ENCODE measurements at places on chromosomes 1 and 21. TPM values are rescaled to one million over a fixed set of nuclear protein-coding genes. Genes with fewer than 3 reads are reported as not detected.

- DNase-seq, result peak; percentile 86
Observed at GRCh38 chr1:8373581-8374241, 55.8 kb downstream of the SLC45A1 start.

GRCh38 chr1:236451796-236452373, 57.8 kb downstream of the EDARADD start:
- DNase-seq, result no peak

DNA sequence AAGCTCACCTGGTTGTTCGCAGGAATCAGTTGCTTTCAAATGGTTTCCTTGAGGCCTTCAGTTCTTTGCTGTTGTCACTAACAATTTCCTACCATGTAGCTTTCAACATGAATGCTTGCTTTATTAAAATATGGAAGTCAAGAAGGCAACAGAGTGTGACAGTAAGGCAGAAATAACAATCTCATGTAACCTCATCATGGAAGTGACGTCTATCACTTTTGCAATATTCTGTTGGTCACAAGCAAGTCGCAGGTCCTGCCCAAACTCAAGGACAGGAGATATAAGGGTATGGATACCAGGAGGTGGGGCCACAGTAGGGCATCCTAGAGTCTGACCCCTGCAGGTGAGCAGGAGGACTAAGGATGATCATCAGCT, 296.8 kb upstream of the ZP4 start:
- DNase-seq, result no peak

DNA sequence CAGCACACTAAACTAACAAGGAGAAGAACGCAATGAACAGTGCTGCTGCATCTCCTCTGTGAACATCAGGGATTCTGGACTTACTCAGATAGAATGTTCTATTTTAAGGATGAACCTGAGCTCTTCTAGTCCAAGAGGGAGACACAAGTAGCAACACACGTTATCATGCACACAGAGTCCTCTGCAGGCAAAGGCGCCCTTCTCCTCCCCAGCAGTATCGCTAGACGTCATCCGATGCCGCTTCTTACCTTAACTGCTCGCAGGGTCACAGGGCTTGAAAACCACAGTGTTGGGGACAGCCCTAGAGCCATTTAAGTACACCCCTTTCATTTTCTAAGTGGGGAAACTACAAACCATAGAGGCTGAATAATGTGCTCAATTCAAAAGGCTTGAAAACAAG, 74.5 kb downstream of the HIVEP3 start:
- DNase-seq, result no peak

DNA sequence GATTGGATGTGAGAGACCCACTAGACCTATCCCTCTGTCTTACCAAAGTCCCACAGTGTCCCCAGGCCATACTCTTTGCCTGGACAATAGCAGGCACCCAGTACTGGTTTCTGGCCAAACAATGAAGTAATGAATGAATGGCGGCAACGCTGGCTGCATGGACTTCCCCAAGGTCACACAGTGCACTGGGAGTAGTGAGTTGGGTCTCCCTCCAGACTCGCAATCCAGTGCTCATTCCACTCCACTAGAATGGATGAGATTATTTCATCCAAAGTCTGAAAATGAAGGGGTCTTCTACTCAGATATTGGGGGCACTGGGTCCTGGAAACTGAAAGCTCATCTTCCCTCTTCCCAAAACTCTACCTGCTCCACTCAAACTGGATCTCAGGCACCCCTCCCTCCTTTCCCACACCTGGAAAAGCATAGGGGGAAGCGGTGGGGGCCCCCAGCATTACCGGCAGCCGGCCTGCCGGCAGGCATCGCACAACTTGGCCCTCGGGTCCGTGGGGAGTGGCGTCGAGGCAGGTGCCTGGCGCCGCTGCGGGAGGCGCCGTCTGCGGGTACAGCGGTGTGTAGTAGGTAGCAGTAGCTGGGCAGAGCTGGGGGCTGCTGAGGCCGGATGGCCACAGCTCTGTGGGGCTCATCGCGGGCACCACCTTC, 816 bp downstream of the E2F2 start:
- DNase-seq, result no peak

DNA sequence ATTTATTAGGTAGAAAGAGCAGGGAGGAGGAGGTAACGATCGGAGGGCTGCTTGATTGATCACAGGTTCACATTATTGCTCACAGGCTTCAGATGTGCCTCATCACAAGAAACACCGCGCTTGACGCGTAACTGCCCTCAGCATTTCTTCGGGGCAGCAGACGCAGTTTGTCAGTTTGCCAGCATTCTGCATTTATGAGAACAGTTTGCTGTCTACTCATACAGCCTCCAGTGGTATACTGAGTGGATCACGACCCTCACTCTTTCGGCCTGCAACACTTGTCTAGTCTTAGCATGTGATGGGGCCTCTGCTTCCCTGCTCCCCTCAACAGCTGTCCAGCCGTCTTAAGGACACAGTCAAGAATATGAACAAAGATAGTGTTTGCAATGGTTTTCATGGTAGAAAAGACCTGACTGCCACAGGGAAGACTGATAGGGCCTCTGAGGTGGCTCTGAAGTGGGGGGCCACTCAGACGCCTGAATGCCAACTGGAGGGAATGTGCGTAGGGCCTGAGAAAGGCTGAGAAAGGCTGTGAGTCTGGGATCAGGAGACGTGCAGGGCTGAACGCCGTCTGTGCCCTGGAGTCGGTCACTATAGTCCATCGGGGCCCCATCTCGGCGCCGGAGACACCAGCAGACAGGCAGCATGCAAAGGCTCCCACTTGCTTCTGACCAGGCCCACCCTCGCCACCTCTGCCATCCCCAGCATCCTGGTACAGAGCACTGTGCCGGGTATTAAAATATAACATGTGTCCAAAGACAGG, 45.0 kb downstream of the UBE2G2 start:
- DNase-seq, result no peak

- no peak for DNase-seq
Observed at GRCh38 chr1:234355782-234356510, 17.3 kb upstream of the COA6 start.

DNA sequence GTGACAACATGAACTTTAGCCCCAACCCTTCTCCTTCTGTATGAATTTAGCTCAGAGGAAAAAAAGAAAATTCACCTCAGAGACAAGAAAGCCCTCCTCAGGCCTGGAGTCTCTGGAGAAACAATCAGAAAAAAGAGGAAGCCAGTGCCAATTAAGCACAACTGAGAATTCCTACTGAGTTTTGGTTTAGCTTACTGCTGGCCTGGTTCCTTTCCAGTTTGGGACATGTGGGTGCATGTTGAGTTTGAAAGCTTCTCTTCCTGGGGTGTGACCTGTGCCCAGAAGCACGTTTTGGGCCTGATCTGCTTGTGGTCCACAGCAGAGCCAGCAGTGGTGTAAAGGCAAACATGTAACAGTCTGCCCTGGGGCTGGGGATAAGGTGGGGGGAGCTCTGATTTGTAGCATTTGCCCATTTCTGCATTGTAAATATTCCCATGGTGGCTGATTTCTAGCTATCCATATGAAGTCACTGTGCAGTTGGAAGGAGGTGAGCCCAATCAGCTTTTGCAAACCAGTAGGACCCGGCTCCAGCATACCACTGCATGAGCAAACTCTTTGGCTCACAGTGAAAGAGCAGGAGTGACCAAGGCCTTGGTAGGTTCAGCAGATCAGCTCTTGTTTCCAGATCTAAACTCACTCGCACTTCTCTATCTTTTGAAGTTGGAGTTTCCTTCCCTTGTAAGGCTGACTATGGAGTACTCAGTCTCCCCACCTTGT, 4.7 kb upstream of the THEM5 start:
- no peak for DNase-seq

Gene GCSAML
- total RNA-seq, result not detected

Gene RAB29
- 23.6 TPM for total RNA-seq

Gene FAM163A
- total RNA-seq, result not detected

Gene LIPI
- total RNA-seq, result not detected

Gene CELA2B
- 0.78 TPM for total RNA-seq

Gene WNT2B
- 0.67 TPM for total RNA-seq
